ENCODE measurements at places on chromosomes 4 and X. TPM values are rescaled to one million over a fixed set of nuclear protein-coding genes. Genes with fewer than 3 reads are reported as not detected.
A peak's percentile ranks its signal among the peaks of the same experiment; 100 is the strongest.

GRCh38 chrX:11474576-11474975, 181.4 kb downstream of the AMELX start:
- no peak for DNase-seq

DNA sequence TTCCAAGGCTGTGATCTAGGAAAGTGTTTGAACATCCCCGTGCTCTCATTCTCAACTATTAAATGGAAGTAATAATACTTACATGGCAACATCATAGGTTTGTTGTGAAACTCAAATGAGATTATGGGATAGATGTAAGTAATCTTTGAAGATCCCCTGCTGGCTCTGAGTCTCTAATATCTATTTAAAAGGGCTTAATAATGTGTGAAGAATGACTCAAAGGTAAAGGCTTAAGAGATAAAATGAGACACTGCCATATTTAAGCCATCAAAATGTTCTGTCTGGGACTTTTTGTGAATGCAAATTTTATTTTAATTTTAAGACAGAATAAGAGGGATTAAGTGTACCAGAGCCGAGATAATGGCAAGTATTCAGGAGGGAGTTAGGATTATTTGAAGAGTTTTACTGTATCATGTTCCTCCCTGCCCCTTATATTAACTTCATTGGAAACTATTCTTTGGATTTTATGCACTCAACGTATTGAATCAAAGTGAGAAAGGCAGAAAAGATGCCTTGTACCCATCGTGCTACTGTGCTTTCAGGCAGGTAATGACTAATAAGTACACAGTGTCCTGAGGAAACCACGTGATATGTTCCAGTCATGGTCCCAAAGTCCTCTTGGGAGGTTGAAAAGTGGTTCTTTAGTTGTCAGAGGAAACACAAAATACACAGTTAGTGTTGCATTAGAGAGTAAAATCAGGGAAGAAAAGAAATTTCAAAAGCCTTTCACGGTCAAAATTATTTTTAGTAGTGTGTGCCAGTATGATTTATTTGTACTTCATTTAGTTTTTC, 192.4 kb downstream of the RBM46 start:
- no peak for DNase-seq

GRCh38 chrX:69100478-69100877, 64.8 kb downstream of the PJA1 start:
- no peak for DNase-seq

DNA sequence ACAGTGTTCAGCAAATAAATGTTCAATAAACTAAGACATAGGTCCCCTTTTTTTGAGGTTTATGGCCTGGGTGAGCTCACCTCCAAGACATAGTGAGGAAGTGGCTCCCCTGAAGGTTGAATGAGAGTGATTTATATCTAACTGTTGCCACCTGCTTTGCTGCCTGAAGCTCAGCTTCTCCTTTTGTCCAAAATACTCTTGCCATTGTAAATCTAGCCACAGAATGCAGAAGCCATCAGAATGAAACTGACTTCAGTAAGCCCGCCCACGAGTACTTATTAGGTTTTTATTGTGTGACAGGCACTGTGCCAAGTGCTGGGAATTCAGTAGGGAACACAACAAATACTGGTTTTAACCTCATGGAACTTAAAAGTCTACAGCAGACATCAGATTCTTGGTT, 18.0 kb downstream of the SPINK2 start:
- DNase-seq: peak; percentile 83

DNA sequence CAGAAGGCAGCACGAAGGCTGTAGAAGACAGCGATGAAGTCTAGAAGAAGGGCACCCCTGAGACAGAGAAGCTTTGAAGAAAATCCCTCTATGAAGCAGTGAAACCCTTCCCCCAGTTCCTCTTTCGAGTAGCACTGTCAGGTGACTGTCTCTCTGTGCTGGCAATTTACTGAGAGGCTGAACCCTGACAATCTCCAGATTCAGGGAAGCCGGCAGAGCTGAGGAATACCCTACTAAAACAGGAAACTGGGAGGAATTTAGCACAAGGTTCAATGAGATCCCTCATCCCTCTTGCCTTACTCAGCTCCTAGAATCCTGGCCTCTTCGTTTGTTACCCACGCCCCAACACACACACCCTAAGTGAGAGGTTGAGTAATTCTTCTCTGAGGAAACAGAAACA, 239.7 kb upstream of the NOCT start:
- DNase-seq: no peak

DNA sequence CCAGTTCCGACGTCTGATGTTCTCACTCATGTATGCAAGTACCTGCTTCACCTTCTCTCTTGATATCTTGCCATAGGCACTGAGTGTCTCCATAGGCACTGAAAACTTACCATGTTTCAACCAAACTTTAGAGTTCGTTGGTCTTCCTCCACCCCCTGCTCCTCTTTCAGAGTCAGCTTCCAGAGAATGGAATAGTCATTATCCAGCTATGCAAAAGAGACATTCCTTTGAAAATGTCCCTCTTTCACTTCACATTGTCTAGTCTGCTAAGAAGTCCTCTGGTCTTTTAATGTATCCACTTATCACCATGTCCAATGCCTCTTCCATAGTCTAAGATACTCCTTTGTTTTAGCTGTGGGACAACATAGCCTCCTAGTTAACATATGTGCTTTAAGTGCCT, 566.0 kb upstream of the TENM3 start:
- no peak for DNase-seq

- DNase-seq: no peak
Observed at GRCh38 chrX:136025091-136025490, 39.9 kb downstream of the SLC9A6 start.

DNA sequence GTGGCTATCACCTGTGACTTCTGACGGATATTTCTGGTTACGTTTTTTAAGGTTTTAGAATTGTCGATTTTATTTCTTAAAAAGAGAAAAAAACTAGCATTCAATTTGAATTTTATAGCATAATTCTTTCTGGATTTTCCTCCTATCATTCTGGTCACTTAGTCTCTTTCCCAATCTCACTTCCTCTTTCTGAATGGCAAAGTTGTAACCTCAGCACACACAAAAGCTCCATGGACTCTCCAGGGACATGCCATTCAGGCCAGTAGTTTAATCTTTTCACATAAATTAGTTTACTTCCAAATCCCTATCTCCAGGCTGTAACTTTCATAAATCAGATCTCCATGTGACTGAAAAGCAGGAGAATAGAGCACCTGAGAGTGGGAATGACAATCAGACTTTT, 110.7 kb downstream of the ARAP2 start:
- DNase-seq: no peak

GRCh38 chrX:111376897-111377578, 35.0 kb downstream of the DCX start:
- DNase-seq: no peak

GRCh38 chrX:148672517-148672916, 172.1 kb downstream of the AFF2 start:
- no peak for DNase-seq

DNA sequence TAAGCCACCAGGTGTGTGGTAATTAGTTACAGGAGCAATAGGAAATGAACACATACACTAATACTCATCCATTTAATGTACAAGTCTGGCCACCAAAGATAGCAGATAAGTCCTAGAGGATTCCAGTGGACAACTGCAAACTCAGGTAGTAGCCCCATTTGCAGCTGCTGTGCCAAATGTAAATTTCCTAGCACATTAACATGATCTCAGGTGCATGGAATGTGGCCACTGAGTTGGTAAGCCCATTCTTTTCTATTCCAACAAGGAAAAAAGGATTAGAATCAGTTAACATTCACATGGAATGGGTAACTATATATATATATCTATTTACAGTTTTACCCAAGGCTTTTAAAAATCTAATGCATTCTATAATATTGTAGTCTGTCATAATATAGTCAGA, 23.3 kb upstream of the FRAS1 start:
- DNase-seq: no peak

- no peak for DNase-seq
Observed at GRCh38 chr4:2865196-2865780, 21.6 kb downstream of the ADD1 start.

- no peak for DNase-seq
Observed at GRCh38 chr4:40500781-40501180, 128.9 kb downstream of the RBM47 start.

DNA sequence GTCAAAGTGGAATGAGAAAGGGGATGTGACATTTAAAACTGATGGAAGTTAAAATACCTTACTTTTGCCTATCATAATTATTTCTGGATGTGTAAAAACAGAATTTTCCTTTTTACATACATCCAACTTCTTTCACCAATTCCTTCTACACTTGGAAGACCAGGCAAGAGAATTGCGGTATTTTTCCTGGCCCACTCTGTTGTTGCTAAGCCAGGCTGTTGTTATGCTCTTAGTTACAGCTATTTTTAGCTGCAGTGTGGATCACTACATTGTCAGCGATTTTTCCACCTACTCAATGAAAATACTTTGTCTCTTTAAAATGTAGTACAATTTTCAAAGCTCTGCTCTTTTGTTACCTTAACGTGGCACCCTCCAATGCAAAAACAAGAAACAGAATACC, 43.4 kb downstream of the NKX6-1 start:
- DNase-seq: no peak

DNA sequence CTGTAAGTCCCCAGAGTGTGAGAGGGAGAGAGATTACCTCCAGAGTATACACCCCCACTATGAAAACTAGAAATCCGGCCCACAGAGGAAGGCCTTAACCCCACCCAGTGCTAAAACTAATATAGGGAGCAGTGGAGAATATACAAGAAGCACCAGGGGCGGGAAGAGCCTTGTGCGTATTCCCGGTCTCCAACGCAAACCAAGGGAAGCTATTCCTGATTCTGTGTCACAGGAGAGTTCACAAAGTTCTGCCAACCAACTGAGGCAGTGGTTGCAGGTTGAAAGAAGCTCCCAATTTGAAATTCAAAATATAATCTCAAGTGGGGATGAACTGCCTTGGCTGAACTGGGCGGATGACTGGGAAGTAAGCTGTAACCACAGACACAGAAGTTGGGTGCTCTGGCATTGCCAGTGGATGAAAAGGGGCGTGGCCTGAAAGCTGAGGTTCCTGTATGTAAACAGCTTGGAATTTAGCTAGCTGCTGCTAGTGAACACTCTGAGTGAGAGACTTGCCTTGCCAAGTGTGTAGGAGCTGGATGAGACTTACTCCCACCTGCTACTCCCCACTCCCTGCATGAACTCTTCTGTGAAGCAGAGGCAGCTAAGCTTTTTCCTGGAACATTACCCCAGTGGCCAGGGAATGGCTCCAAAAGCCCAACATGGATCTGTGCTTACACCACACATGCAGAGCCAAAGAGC, 32.7 kb downstream of the ELF2 start:
- peak; percentile 48 for DNase-seq

- no peak for DNase-seq
Observed at GRCh38 chrX:137427816-137428215, 138.1 kb upstream of the ZIC3 start.

GRCh38 chrX:10048076-10048475, 80.9 kb downstream of the CLDN34 start:
- no peak for DNase-seq

DNA sequence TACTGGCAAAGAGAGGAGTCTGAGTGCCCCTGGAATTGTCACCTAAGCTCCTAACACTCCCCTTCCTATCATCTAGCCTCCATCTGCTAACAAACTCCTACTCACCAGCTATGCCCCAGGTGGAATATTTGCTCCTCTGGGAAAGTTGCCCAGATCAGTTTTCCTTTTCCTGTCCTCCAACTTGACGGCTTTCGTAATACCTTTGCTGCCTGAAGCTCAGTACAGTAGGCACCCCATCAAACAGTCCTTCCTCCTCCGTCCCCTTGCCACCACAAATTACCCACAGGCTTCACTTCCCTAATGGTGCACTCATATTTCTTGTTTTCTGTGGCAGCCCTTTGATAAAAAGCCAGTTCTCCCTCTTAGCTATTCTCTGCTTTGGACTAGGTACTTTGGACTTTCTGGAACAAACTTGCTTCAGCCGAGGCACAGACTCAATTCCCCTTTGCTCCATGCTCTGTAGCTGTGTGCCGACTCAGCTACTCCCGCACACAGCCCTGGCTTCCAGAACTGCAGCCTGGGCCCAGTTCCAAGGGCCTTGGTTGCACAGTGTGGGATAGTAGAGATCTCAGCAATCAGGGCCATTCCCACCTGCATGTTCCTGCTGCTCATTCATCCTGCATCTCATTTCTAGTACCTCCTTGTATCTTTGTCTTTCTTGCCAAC, 605.1 kb downstream of the BCOR start:
- DNase-seq: no peak

DNA sequence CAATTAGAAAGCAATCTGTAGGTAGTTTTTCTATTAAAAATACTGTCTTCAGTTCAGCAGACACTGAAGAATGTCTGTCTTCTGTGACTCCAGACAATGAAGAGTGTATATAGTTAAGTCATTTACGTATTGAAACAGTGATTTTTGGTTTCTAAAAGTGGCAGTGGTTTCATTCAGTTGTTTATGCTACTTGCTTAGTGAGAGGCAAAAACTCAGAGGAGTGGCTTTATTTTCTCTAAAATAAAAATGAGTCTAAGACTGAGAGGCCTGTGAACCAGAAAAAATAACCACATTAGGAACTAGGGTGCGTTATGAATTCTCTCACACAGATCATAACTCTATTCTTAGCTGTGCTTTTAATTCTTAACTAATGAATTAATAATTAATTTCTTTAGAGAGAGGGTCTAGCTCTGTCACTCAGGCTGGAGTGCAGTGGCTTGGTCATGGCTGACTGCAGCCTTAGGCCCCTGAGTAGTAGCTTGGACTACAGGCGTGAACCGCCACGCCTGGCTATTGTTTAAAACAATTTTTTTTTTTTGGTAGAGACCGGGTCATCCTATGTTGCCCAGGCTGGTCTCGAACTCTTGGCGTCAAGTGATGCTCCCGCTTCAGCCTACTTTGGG, 31.4 kb downstream of the FREM3 start:
- DNase-seq: no peak

DNA sequence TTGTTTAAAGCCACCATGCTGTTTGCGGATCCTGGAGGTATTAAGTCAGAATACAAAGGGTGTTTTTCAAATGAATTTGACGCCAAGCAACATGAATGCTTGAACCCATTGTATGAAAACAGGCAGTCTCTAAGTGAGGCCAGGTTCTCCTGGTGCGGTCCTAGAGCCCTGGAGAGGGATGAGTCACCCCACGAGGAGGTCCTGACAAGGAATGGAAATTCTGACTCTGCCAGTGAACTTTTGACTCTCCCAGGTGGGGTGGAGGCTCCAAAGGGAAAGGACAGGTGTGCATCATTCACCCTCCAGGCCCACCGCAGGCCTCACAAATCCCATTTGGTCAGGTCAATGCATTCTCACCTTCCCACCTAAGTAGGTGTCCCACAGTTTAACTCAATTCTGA, 1.5 kb downstream of the TRIM2 start:
- no peak for DNase-seq

- DNase-seq: no peak
Observed at GRCh38 chr4:134345244-134345643, 143.7 kb upstream of the PABPC4L start.

- peak; percentile 29 for DNase-seq
Observed at GRCh38 chr4:171813526-171814250, 484 bp downstream of the GALNTL6 start.

GRCh38 chrX:85503258-85504158, 124.0 kb upstream of the POF1B start:
- no peak for DNase-seq

Gene TMEM184C
- 59.2 TPM for polyA plus RNA-seq

Gene ZFP92
- 0.80 TPM for polyA plus RNA-seq

Gene PCDH19
- polyA plus RNA-seq: 2.2 TPM

Gene MAGEB1
- polyA plus RNA-seq: not detected

Gene LYAR
- 19.8 TPM for polyA plus RNA-seq

Gene IRS4
- 1.6 TPM for polyA plus RNA-seq

Gene CYSLTR1
- polyA plus RNA-seq: 2.1 TPM

Gene PRSS12
- polyA plus RNA-seq: 7.1 TPM

Gene CLGN
- polyA plus RNA-seq: 4.3 TPM

Gene NEUROG2
- not detected for polyA plus RNA-seq

Gene ATP1B4
- polyA plus RNA-seq: 0.05 TPM

Gene CYLC1
- not detected for polyA plus RNA-seq
